Esophagus squamous epithelium (tissue), 5 donors: ENCODE measurements at places on chromosomes 7 and 10.

DNA sequence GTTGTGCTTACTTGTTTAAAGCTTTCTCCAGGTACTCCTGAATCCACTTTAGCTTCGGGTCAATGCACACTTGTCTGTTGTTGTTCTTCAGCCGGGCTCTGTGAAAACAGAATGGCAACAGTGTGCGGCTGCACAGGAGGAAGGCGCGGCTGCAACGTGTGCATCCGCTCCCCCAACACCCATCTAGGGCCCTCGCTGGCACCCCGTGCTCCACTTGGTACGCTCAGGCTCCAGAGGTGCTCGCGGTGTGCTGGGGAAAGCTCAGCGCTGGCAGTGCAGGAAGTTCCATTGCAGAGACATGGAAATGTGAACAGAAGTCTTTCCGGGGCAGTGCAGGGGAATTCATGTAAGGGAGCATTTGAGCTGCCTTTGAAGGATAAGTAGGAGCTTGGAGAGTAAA, 6.3 kb downstream of the CXCL12 start:
- DNase-seq: no peak

GRCh38 chr10:117410557-117410956, 35.3 kb upstream of the PDZD8 start:
- no peak for DNase-seq

DNA sequence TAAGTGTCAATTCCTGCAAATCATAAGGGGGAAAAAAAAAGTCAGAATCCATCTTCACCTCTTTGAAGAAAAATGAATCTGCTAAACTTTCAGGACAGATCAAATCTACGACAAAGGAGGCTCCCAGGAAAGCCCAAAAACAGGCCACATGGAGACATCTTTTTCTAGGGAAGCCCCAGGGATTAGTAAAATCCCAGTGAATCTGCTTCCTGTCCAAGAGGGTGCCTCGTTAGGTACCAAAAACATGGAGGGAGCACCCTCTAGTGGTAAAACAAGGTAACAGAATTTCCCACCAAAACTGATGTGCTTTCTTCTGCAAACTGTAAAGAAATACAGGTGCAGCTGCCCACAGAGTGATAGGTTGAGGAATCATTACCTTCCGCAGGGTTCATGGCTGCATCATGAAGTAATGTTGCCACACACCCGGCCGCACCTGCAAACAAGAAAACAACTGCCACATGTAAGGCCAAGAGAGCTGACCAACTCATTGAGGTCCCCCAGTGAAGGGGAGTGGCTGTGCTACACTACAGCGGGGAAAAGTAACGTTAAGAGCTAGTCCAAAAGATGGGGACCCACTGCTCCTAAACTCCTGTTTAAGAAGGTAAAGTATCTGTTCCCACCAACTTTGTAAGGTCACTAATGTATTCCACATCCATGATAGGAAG, 7.9 kb downstream of the SLC25A28 start:
- no peak for DNase-seq

- no peak for DNase-seq
Measured at GRCh38 chr7:93117327-93117726, 452 bp downstream of the SAMD9 start.
